ENCODE measurements at places on chromosomes 2 and 18.

- DNase-seq, result no peak
These were observed 122.8 kb upstream of the SH3BP4 start for GRCh38 chr2:234829074-234829455.

GRCh38 chr2:56687169-56687568 is 503.4 kb downstream of the CCDC85A start:
- no peak for DNase-seq

- DNase-seq, result no peak
These were observed 6.2 kb downstream of the COLEC12 start for GRCh38 chr18:493986-494983.

DNA sequence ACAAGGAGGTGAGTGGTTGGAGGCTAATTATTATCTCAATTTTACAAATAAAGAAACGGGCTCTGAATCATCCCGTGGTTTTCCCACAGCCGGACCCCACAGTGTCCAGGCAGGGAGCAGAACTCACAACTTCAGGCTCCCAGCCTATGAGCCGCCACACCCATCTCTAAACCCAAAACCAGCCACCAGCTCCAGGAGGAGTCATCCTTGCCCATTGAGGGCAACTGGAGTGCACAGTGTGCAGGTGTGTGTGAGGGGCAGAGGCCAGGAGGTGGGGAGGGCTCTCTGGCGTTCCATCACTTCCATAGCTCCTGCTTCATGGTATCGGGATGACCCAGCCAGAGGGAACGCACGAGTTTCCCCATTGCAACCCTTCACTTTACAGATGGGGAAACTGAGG is 144.5 kb downstream of the CYP26B1 start:
- no peak for DNase-seq

- no peak for DNase-seq
These were observed 14.2 kb upstream of the FAP start for GRCh38 chr2:162257425-162257824.

GRCh38 chr2:26281226-26281625 is 36.5 kb downstream of the HADHB start:
- peak; percentile 30 for DNase-seq

DNA sequence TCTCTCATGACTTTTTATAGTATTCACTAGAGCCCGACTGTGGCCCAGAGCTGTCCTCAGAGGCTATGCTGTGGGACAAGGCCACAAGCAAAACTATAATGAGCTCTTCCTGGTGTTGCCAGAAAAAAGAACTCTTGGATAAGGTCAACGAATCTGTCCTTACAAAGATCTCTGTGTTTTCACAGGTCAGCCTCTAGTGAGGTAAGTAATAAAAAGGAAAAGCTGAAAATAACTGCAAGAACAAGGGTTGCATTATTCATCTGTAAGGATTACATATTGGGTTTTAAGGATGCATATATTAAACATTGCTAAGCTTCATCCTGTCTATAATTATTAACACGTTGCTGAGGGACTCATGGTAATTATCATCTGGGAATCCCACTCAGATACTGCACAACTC is 62.8 kb upstream of the ATL2 start:
- no peak for DNase-seq

- no peak for DNase-seq
These were observed 12.6 kb upstream of the NCK2 start for GRCh38 chr2:105732101-105732500.

GRCh38 chr2:207167099-207167923 is 1.6 kb upstream of the KLF7 start:
- no peak for DNase-seq

DNA sequence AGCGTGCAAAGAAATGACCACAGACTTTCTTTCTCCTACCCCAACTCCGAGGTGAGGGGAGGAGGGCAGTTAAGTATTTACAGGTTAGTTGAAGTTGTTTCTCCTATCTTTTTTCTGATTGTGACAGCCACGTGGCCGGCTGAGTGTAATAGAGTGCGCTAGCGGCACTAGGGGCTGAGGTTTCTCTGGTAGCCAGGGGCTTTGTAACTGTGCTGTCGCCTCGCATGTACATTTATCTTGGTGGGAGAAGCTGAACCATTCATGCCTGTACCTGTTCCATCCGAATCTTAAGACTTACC is 214.1 kb upstream of the STON1 start:
- DNase-seq, result peak; percentile 41

DNA sequence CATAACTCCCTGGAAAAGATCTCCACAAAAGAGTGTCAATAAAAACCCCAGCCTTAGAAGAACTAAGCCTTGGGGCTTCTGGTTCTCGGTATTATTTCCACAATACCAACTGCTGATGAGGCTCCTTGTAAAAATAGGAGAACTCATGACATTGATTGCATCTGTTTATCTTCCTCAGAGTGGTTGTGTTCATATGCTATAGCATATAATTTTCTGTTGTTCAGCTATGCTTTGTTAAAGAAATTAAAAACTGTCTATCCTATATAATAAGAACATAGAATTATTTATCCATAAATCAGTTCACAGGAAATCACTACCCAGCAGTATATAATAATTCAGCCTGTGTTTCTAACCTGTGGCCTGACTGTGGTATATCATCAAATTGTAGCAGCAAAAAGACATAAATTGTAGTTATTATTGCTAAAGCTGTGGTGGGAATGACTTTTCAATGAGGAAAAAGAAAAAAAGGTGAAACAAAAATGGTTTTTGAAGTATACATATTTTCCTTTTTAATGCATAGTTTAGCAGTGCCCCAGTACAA is 68.9 kb downstream of the SATB2 start:
- DNase-seq, result no peak

DNA sequence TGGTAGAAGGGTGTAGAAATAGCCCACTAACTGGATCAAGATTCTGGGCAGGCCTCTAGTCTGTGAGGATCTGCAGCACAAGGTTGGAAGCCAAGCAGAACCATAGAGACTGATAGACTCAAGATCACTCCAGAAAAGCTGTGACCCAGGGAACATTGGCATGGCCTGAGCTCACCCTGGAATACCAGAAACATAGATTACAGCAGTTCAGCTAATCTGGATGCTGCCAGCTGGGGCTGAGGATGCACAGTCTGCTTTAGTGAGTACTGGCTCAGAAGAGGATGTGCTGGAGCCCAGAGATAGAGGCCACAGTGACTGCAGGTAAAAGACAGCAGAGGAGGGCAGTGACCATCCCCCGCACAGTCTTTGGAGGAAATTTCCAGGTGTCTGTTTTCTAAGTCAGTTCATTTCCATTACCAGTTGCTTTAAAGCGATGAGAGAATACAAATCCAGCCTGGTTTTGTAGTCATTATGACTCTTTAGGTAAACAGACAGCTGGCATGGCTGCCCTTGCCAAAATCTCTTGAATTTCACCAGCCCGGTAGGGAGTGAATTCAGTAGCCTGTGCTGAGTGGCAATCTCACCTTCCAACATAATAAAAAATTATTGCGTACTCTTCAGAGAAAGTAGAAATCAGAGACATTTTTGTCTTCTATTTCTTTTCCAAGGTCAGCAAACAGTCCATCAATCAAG is 119.2 kb downstream of the ANTXR1 start:
- DNase-seq, result no peak

GRCh38 chr2:39664888-39665591 is 677 bp upstream of the TMEM178A start:
- DNase-seq, result no peak

- no peak for DNase-seq
These were observed 34.7 kb upstream of the MARCHF7 start for GRCh38 chr2:159677654-159678053.

GRCh38 chr2:82576656-82577055 is 1882.4 kb downstream of the SUCLG1 start:
- no peak for DNase-seq

GRCh38 chr18:4246374-4246773 is 208.7 kb downstream of the DLGAP1 start:
- no peak for DNase-seq

GRCh38 chr2:38407111-38407682 is 30.1 kb upstream of the ATL2 start:
- DNase-seq, result no peak

DNA sequence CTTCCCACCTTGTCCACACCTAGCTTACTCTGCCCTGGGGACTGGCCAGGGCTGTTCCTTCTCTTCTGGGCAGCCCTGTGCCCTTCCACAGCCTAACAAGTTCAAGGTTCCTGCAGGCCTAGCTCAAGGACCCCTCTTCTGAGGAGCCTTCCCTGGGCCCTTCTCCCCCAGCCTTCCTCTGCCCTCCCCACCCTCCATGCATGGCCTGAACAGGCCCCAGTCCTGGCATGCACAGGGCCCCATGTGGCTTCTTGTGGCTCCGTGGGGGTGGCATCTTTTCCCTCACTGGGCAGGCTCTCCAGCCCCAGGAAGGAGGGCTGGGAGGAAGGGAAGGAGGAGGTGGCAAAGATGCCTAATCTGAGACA is 162.9 kb downstream of the CELF4 start:
- DNase-seq, result no peak

DNA sequence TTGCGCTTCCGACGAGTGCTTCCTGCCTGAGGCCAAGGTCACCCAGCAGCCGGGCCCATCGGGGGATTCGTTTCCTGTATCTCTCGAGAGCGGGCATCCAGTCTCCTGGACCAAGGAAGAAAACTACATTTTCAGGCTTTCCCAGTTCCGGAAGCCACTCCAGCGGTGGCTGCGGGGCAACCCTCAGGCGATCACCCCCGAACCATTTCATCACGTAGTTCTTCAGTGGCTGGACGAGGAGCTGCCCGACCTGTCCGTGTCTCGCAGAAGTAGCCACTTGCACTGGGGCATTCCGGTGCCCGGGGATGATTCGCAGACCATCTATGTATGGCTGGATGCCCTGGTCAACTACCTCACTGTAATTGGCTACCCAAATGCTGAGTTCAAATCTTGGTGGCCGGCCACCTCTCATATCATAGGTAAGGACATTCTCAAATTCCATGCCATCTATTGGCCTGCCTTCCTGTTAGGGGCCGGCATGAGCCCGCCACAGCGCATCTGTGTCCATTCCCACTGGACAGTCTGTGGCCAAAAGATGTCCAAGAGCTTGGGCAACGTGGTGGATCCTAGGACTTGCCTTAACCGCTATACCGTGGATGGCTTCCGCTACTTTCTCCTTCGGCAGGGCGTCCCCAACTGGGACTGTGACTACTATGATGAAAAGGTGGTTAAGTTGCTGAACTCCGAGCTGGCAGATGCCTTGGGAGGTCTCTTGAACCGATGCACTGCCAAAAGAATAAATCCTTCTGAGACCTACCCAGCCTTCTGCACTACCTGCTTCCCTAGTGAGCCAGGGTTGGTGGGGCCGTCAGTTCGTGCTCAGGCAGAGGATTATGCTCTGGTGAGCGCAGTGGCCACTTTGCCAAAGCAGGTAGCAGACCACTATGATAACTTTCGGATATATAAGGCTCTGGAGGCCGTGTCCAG is 1.0 kb downstream of the MARS2 start:
- no peak for DNase-seq

- DNase-seq, result no peak
These were observed 61.2 kb downstream of the CCDC85A start for GRCh38 chr2:56244911-56245530.

- no peak for DNase-seq
These were observed 21.3 kb downstream of the NOL10 start for GRCh38 chr2:10668402-10669012.

DNA sequence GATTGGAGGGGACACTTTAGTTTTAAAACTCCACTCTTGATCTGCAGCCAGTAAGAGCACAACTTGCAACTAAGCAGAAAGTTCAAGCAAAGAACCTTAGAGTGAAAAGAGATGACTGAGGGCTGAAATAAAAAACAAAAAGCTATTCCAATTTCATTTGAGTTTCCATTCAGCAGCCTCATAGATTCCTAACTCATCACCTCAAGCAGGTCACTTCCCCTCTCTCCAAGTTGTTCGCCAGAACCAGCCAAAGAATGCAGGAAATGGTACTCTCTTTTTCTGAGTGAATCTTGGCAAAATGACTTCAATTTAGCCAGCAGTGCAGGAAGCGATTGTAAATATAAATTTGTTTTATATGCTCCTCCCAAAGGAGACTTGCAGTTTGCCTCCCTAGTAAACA is 213.3 kb downstream of the SETBP1 start:
- no peak for DNase-seq

DNA sequence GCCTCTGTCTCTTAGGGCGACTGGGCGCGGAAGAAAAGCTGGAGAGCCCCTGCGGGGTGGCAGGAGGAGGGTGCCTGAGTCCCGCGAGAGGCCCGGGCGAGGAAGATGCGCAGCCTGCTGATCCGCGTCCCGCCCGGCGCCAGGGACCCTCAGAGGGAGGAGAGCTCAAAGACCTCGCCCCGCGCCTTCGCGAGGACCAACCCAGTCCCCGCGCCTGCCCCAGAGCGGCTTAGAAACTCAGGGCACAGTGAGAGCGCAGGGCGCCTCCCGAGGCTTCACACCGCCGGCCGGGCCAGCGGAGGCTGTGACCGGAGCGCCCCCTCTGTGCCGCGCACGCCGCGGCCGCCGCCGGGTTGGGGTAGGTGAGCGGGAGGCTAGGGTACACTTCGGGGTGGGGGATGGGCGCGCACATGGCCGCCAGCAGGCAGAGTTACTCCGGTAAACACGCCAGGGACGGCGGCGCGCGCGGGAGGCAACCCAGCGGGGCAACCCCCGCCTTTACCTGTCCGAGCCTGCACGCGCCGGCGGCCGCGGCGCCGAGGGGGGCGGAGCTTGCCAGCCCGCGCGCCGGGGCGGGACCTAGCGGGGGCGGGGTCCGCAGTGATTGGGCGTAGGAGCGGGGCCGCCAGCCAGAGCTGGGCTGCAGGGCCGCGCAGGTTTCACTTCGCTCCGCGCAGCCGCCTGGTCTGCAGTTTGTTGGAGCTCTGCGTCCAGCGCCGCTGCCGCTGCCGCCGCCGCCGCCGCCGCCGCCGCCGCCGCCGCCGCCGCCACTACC is at the start of gene BCL2L11:
TSS of gene BCL2L11 (plus strand) at position 662 of the 775 bp plus-strand sequence. CDS start 2,832 bp downstream, outside the sequence.
- DNase-seq, result peak; percentile 82

DNA sequence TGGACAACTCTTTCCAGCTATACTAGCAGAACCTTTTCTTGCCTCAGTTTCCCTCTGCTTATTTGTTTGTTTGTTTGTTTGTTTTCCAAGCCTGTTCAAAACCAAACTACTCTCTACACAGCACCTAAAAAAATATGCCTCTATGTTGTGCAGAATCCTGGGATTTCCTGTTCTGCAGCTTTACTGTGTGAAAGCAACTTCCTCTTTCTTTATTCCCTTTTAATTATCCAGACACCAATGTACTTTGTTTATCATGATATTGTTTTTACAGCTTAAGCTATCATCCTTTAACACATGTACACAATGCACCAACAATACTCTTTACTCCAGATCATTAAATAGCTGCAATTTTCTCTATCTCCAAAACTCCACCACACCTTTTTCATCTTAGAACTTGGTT is 259.5 kb downstream of the EPHA4 start:
- no peak for DNase-seq

DNA sequence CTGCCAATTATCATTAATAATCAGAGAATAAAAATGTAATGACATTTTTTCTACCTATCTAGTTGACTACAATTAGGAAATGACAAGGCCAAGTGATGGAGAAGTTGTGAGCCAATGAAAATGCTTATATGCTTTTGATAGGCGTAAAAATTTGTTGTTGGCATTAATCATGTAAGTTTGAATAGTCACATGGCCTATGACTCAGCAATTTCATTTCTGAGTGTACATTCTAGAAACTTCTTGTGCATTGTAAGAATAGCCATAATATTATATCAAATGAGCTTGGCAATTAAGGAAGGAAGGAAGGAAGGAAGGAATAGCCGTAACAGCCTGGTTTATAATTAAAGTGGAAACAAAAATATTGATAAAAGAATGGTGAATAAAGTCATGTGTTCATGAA is 179.9 kb downstream of the PTH2R start:
- DNase-seq, result no peak

GRCh38 chr2:30305235-30305634 is 73.9 kb downstream of the LBH start:
- no peak for DNase-seq
